Body of pancreas (tissue), 4 donors: ENCODE measurements at places on chromosomes 6 and 20.

- H3K4me1 ChIP-seq: no peaks in the 10 kb centered on the region
- no peak overlapping the region for H3K4me3 ChIP-seq
- H3K27me3 ChIP-seq: no peaks in the 10 kb centered on the region
- DNase-seq: no peak
These were observed 32.5 kb downstream of the BFSP1 start for GRCh38 chr20:17498641-17499040.

- H3K4me3 ChIP-seq: no peak overlapping the region
- H3K4me1 ChIP-seq: peaks cover 2% of the 10 kb centered on the region
- H3K27me3 ChIP-seq: no peaks in the 10 kb centered on the region
- H3K27ac ChIP-seq: no peak overlapping the region
- no peak for DNase-seq
These were observed 105.7 kb downstream of the DTNBP1 start for GRCh38 chr6:15557174-15557573.

GRCh38 chr20:54545676-54546358, 70.4 kb downstream of the DOK5 start:
- no peaks in the 10 kb centered on the region for H3K27me3 ChIP-seq
- DNase-seq: no peak
- no peaks in the 10 kb centered on the region for H3K4me1 ChIP-seq
- H3K27ac ChIP-seq: no peak overlapping the region
- no peaks in the 10 kb centered on the region for H3K36me3 ChIP-seq

GRCh38 chr20:11080781-11081377, 407.1 kb upstream of the JAG1 start:
- no peak overlapping the region for H3K27ac ChIP-seq
- H3K36me3 ChIP-seq: no peaks in the 10 kb centered on the region
- no peaks in the 10 kb centered on the region for H3K27me3 ChIP-seq
- no peak for DNase-seq
- no peaks in the 10 kb centered on the region for H3K4me1 ChIP-seq

DNA sequence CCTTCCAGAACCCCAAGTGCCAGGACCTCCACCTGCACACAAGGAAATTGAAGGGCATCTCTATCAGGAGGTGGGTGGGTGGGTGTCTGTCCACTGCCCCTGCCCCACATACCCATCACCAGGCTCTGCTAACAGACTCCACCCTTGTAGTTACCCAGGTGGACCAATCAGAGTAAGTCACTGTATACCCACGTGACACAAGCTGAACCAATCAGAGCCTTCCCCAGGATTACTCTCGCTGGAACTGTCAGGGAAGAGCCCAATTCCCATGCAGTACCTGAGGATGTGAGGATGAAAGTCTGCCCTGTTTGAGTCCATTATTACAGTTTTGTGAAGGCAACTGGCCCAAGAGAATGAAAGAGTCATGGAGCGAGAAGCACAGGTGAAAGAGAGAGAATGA, 4.2 kb downstream of the OCSTAMP start:
- no peaks in the 10 kb centered on the region for H3K36me3 ChIP-seq
- no peak overlapping the region for H3K4me3 ChIP-seq
- no peak overlapping the region for H3K27ac ChIP-seq
- no peaks in the 10 kb centered on the region for H3K27me3 ChIP-seq

DNA sequence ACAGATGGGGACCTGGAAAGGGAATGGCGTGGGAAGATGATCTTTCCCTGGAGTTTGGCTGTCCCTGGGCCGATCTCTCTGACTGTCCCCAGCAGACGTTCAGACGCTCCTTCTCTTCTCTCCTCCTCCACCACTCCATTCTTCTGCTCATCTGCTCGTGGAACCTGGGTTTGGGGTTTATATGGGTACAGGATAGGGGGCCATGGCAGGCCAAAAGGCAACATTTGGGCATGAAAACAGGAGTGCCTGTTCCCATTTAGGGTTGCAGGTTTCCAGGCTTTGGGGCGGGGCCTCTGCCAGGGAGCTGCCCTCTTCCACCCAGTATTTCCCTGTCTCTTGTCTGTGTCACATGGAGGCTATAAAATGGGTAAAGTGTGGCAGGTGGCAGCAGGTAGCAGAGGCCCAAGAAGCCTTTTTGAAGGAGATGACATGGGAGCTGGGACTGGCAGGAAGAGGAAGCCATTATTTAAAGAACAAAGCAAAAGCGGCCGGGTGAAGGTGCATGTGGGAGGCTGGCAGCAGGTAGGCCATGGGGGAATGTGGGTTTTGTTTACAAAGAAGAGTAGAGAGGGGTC, 203.7 kb downstream of the BMP7 start:
- no peaks in the 10 kb centered on the region for H3K27me3 ChIP-seq
- no peaks in the 10 kb centered on the region for H3K36me3 ChIP-seq
- H3K4me3 ChIP-seq: no peak overlapping the region
- H3K27ac ChIP-seq: no peak overlapping the region

DNA sequence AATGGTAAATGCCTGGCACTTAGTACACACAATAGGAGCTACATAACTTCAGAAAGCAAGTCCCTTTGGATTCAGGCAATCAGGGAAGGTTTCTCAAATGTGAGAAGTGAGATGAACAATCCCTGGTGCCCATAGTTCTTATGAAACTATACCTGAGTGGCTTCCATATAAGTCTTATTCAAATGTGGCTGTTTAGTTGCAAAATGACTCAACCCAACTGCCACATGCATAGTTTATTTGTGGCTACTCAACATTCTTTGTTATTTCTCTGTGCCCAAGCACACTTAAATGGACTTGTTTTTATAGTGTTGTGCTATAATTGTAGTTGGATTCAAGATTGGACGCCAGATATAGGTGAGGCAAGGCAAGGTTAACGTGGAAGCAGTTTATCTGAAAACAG, 93.7 kb upstream of the ATXN1 start:
- no peak for DNase-seq
- no peaks in the 10 kb centered on the region for H3K36me3 ChIP-seq
- H3K27me3 ChIP-seq: no peaks in the 10 kb centered on the region
- H3K4me1 ChIP-seq: no peaks in the 10 kb centered on the region
- H3K27ac ChIP-seq: no peak overlapping the region

GRCh38 chr6:43708860-43709653, 21.5 kb upstream of the MRPS18A start:
- no peak overlapping the region for H3K4me3 ChIP-seq
- H3K4me1 ChIP-seq: peaks cover 18% of the 10 kb centered on the region
- no peaks in the 10 kb centered on the region for H3K36me3 ChIP-seq
- H3K27me3 ChIP-seq: no peaks in the 10 kb centered on the region
- no peak overlapping the region for H3K27ac ChIP-seq

DNA sequence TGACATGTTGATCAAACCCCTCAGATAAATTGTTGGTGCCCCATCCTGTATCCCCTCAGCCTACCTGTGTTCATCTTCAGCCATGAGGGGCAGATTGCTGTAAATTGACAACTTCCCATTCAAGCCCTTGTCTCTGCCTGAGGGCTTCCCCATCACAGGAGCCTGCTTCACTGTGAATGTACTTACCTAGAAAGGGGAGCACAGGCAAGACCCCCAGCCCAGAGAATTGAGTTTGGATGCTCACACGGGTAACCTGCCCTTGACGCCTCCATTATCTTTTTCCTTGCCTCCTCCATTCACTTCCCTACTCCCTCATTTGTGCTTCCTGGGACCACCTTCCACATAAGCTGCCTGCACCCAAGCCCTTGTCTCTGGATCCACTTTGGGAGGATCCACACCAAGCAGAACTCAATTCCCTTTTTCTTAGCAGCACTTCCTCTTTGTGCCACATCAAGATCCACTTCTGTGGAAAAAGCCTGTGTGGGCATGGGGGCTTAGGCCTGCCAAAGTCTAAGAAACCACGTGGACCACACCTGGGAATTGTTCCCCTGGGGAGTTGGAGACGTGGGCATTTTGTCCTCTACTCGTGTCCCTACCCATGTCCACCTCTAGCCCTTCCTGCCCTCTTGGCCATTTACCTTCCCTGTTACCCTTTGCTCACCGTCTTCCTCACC, 103.4 kb upstream of the FOXA2 start:
- no peak for DNase-seq
- H3K27me3 ChIP-seq: no peaks in the 10 kb centered on the region
- no peaks in the 10 kb centered on the region for H3K36me3 ChIP-seq
- H3K4me1 ChIP-seq: no peaks in the 10 kb centered on the region
- no peak overlapping the region for H3K4me3 ChIP-seq
- H3K27ac ChIP-seq: no peak overlapping the region

- no peaks in the 10 kb centered on the region for H3K27me3 ChIP-seq
- no peak overlapping the region for H3K27ac ChIP-seq
- no peaks in the 10 kb centered on the region for H3K36me3 ChIP-seq
- H3K4me3 ChIP-seq: no peak overlapping the region
These were observed 160.2 kb downstream of the MTFR2 start for GRCh38 chr6:136089876-136090275.

DNA sequence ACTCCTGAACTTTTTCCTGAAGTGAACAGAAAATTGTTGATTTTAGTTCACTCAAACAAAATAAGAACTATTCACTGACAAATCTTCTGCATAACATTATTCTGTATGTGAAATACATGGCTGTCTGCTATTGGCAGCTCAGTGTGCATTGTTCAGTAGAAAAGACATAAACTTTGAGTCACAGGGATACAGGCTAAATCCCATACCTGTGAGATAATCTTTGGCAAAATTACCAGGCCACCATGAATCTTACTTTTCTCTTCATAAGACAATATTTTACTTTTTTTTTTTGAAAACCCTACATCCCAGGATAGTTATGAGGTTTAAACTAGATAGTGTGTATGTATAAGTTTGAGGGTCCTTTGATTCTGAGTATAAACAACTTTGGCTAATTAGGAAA, 224.8 kb downstream of the GRM1 start:
- DNase-seq: no peak
- H3K4me3 ChIP-seq: no peak overlapping the region
- no peaks in the 10 kb centered on the region for H3K27me3 ChIP-seq
- no peaks in the 10 kb centered on the region for H3K4me1 ChIP-seq

DNA sequence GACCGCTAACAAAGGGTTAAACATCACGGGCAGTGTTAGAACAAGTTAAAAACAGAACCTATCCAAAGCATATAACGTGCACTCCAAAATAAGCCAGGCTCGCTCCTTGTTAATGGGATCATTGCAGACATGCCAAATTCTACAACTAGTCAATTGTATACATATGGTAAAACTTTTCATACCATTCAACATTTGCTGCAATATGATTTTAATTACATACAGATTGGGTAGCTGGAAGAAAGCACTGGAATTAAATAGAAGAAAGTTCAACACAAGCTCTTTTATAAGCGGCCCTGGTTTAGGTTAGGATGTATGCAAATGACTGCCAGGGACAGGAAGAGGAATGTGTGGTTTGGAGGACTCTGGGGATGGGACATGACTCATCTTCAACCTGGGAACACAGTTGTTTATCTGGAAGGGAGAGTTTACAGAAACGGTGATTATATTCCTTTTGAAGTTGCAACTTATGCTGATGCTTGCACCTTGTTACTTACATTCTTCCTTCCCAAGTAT, 62.5 kb upstream of the TIAM2 start:
- no peaks in the 10 kb centered on the region for H3K4me1 ChIP-seq
- H3K27me3 ChIP-seq: no peaks in the 10 kb centered on the region
- no peaks in the 10 kb centered on the region for H3K36me3 ChIP-seq
- no peak for DNase-seq

DNA sequence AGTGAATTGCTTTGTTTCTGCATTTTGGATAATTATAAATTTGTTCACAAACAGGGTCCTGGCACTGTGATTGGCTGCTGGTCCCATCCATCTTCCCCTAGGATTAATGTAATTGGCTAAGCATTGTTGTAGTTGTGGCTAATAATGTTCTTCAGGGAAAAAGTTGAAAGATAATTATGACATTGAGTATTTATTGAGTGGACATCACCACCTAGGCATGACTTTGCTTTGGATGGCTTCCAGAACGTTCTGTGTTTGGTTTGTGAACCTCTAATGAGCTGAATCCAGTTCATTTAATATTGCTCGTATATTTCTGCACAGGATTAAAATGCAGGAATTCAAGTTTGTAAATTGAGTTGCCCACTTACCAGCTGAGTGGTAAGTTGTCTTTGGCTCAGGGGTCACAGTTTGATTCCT, 55.1 kb downstream of the ARID1B start:
- DNase-seq: peak; percentile 36
- H3K4me3 ChIP-seq: no peak overlapping the region
- no peak overlapping the region for H3K27ac ChIP-seq
- H3K4me1 ChIP-seq: peaks cover 39% of the 10 kb centered on the region

- H3K27me3 ChIP-seq: no peaks in the 10 kb centered on the region
- H3K4me1 ChIP-seq: no peaks in the 10 kb centered on the region
- peak; percentile 52 for DNase-seq
These were observed 107.3 kb upstream of the SNX9 start for GRCh38 chr6:157715728-157716164.

DNA sequence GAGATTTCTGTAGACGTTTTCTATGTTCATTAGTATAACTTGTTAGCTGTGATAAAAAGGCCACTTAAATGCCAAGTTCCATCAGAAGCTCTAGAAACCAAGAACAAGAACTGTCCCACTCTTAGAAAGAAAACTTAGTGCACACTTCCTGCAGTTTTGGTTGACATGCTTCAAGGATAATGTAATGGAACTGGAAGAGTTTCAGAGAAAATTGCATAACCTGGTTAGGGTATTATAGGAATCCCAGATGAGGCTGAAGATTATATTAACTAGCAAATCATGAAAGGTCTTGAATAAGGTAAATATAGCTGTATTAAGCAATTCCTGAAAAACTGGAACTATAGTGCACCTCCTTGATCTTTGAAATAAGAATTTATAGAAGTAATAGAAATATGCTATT, 1.8 kb upstream of the PHACTR2 start:
- H3K27me3 ChIP-seq: no peaks in the 10 kb centered on the region
- H3K36me3 ChIP-seq: no peaks in the 10 kb centered on the region
- H3K4me1 ChIP-seq: peaks cover 17% of the 10 kb centered on the region
- H3K27ac ChIP-seq: no peak overlapping the region
- no peak for DNase-seq

DNA sequence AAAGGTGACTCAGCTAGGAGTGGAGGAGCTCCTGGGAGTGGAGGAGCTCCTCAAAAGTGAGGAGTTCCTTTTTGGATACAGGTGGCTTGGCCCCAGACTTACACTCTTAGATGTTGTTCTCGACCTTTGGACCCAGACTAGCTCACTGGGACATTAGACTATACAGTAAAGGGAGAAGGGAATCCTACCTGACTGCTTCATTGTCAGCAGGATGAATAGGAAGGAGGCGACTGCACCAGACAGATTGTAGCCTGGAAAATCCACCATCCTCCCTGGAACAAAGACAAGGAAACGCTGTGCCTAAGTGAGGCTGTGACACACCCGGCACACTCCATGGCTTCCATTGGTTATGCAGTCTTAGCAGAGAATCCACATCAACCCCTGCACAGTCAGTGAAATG, at the start of gene BTNL2:
TSS of gene BTNL2 (minus strand) at position 325 of the 400 bp plus-strand sequence. CDS start at position 267, 58 bp downstream.
- no peak for DNase-seq
- H3K4me1 ChIP-seq: no peaks in the 10 kb centered on the region
- H3K27me3 ChIP-seq: no peaks in the 10 kb centered on the region
- H3K36me3 ChIP-seq: no peaks in the 10 kb centered on the region

DNA sequence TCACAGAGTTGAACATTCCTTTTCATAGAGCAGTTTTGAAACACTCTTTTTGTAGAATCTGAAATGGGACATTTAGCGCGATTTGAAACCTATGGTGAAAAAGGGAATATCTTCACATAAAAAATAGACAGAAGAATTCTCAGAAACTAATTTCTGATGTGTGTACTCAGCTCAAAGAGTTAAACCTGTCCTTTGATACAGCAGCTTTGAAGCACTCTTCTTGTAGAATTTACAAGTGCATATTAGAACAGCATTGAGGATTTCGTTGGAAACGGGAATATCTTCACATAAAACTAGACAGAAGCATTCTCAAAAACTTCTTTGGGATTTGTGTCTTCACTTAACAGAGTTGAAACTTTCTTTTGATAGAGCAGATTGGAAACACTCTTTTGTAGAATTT, 650.7 kb upstream of the ZNF337 start:
- H3K4me1 ChIP-seq: no peaks in the 10 kb centered on the region
- H3K36me3 ChIP-seq: no peaks in the 10 kb centered on the region
- H3K27me3 ChIP-seq: no peaks in the 10 kb centered on the region
- no peak overlapping the region for H3K4me3 ChIP-seq
- H3K27ac ChIP-seq: no peak overlapping the region
